ENCODE measurements at places on chromosomes 2 and 18.

DNA sequence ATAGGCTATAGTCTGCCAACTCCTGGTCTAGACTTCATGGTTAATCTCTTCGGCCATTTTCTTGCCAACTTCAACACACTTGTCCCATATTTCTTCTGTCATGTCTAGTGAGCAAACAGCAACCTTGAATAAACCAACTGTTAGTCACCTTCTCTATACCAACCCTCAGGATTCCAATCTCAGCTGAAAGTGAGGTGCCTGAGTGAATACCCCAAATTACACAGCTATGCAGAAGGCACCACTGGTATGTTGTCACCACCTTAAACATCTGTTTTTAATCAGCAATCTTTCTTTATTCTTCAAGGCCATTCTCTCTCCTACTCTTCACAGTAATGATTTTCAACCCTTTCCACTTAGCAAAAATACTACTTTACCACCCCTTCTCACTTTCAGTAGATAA, 39.3 kb downstream of the THOC1 start:
- DNase-seq: no peak

DNA sequence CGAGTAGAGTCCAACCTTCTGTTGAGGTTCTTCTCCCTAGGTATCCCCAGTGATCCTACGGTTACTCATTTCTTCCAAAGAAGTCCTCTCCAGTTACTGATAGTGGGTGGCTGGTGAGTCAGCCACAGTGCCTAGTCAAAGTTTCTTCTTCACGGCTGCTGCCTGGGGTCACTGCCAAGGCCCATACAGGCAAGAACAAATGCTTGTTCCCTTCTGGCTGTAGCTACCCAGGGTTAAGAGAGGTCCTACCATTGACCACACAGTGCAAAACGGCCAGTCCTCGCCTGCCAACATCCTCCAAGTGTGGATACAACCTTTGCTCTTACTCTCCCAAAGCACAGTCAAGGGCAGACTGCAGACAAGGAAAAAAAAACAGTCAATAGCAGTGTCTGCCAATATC, 2.9 kb upstream of the PTPN4 start:
- DNase-seq: peak; percentile 41

DNA sequence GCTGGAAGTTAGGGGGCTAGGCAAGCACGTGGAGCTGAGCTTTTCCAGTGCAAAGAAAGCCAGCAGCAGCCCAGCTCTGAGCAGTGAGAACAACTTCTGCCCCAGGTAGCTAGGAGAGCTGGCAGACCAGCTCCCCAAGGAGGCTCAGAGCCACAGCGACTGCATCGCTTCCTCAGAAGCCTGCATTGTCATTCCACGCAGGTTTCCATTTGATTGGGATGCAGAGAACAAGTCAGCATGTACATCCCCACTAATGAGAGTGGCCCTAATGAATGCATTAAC, 45.1 kb downstream of the C1QL2 start:
- DNase-seq: no peak

GRCh38 chr18:12652861-12653401, 5.0 kb downstream of the SPIRE1 start:
- no peak for DNase-seq

DNA sequence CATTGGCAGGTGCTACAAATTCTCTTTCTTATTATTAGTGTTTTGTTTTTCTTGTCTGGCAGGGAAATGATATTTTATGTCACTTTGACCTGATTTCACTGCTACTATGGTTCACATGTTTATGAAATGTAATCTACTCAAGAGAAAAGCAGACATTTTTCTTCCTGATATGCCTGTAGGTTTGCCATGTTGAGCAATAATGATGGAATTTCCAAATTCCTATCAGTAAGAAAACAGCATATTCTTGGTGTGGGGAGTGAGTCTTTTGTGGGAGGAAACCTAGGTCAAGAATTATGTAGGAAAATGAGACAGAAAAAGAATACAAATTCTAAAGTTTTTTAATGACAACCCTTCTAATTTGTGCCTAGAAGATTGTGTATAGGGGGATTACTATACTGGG, 356.4 kb downstream of the SLC4A3 start:
- DNase-seq: no peak

DNA sequence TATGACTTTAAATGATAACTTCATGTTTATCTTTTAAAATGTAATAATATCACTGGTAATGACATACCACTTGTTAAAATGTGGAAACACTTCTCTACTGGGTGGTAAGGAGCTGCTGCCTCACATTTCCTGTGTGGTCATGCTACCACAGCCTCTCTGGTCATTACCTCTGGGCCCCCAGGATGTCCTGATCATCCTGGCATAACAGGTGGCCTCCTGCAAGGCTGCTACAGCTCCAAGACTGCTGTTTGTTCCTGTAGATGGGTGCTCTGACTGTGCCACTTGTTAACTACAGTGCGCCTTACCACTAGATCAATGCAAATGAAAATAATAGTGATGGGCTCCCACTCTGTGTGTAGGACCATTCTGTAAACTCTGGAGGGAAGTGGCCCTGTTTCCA, 500.2 kb upstream of the SPRED2 start:
- no peak for DNase-seq

GRCh38 chr2:227462972-227463931, 8.7 kb upstream of the AGFG1 start:
- DNase-seq: no peak

- DNase-seq: no peak
These were observed 32.2 kb downstream of the ZAP70 start for GRCh38 chr2:97745474-97746174.

GRCh38 chr2:85131116-85131515, 2.1 kb upstream of the TCF7L1 start:
- DNase-seq: no peak

DNA sequence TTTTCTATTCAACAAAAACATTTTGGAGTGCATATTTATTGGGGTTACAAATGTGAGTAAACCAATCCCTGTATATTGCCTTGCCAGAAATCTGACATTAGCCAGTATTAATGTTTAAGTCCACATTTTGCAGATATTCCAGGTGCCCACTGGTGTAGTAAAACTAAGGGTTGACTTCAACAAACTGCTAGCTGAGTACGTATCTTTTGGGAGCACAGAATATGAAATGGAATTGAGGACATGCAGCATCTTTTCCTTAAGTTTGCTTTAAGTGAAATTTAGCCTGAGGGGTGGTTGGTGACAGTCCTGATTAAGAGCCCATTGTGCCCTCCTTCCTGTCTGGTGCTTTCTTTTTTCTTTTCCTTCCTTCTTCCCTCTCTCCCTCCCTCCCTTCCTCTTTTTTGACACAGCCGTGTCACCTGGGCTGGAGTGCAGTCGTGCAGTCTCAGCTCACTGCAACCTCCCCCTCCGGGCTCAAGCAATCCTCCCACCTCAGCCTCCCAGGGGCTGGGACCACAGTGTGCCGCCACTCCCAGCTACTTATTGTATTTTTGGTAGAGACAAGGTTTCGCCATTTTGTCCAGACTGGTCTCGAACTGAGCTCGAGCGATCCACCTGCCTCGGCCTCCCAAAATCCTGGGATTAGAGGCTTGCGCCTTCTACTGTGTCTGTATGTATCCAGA, 1.6 kb downstream of the NUP35 start:
- no peak for DNase-seq

DNA sequence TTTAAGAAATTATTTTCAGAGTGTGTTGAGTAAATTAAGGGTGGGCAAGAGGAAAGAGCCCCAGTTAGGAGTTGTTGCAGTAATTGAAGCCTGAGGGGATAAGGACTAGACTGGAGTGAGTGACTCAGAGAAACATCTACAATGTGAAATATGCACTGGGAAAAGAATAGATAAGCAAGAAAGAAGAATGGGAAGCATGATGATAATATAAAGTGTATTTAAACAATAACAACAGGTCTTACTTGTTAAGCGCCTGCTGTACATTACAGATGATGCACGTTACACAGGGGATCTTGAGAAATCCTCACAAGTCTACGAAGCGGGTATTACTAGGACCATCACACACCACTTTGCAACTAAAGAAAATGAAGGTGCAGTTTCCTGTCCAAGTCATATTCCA, 73.6 kb upstream of the STK17B start:
- no peak for DNase-seq

- no peak for DNase-seq
These were observed 128.7 kb downstream of the MEP1B start for GRCh38 chr18:32318581-32318980.

DNA sequence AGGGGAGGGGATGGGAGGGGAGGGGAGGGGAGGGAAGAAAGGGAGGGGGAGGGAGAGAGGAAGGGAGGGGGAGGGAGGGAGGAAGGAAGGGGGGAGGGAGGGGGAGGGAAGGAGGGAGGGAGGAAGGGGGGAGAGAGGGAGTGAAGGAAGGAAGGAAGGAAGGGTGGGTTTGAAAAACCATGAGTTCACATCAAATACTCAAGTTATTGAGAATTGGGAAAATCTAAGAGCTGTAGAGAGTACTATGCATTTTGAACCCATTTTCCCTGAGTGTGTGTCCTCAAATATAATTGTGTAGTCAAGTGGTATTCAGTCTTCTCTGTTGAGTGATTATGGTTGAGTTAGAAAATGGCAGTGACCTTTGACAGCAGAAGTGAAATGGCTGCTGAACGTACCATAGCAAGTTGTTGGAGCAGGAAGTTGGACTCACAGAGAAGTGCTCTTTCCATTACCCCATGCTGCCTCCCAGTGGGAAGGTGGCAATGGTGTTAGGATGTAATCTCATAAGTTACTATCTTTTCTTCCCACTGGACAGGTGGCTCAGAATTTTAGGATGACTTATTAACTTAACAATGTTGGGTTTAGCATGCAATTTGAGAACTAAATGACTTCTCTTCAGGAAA, 214.6 kb downstream of the SETBP1 start:
- DNase-seq: no peak

DNA sequence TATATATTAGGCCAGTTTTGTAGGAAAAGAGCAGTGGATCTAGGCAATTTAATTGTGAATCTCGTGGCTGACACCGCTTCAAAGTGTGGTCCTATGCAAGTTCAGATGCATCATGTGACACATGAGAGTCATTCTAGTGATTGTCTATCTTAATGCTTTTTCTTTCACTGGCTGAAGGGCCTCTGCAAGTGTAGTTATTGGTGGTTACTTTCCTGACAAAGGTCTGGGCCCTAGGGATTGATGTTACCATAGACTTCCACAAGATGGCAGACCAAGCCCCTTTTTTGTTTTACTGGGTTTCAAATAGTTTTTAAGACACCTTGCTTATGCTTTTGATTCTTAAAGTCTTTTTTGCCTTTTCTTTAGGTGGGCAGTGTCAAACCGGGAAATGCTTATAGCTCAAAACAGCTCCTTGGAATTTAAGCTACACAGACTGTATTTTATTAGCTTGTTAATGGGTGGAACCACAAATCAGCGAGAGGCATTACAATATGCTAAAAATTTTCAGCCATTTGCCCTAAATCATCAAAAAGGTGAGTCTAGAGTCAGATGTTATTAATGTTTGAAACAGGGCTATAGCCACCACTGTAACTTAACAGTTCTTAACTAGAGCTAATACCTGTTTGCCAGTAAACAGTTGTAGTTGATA, 25.9 kb downstream of the CD8A start:
- no peak for DNase-seq

- peak; percentile 14 for DNase-seq
These were observed 2.4 kb downstream of the MYL12B start for GRCh38 chr18:3264362-3264761.

DNA sequence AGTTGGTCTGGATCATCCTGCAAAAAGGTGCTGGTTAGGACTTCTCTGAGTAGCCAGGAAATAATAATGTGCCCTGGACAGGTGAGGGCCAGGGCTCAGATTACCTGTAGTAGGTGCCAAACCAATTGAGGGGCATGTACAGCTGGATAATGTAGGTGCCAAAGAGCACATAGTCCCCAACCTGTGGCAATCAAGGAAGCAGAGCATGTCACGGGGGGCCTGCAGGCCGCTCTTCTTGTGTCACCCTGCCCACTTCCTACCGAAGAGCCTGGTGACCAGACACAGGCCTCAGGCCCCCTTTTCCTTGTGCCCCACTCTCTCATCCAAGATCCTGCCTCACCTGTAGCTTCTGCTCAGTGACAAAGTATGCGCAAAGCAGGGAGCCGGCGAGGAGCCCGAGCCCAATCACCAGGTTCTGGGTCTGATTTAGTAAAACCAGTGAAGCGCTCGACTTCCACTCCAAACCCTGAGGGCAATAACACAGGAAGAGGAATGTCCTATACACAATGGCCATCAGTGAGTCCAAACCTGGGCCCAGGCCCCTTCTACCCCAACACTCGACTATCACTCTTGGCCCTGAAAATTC, 5.2 kb downstream of the ABCB6 start:
- DNase-seq: no peak

DNA sequence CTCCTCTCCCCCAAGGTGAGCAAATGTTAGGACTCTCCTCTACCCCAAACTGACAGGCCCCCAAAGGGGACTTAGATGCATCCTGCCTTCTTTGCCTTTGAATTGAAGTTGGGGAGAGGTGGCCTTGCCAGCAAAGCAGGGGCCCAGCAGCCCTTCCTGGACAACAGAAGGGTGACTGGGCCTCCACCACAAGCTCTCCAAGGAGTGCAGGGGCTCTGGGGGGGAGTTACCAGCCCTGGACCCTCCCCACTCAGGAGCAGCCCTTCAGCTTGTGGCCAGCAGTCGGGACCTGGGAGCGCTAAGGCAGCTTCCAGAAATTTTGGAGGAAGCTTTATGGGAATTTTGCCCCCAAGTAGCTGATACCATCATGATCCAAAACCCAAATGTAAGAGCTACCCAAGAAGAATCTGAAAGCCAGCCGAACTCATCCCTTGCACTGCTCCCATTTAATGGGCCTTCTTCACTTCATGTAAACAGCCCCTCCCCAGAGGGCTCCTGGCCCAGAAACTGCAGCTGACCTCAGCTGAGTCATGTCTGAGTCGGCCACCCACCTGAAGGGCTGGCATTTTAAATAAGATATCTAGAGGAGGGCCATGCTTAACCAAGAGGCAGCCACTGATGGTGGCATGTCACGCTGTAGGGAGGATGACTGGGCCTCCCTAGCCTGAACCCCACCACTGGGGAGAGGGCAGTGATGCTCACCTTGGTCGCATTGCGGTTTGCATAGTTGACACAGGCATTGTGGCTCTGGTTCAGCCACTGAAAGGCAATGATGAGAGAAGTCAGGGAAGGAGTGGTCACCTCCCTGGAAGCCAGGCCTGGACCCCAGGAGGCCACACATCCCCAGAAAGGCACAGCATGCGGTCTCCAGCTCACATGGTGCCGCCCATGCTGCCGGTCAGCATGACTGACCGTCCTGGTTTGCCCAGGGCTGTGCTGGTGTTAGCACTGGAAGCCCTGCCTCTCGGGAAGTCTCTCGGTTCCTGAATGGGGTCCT, 71.5 kb downstream of the SFXN5 start:
- DNase-seq: no peak

DNA sequence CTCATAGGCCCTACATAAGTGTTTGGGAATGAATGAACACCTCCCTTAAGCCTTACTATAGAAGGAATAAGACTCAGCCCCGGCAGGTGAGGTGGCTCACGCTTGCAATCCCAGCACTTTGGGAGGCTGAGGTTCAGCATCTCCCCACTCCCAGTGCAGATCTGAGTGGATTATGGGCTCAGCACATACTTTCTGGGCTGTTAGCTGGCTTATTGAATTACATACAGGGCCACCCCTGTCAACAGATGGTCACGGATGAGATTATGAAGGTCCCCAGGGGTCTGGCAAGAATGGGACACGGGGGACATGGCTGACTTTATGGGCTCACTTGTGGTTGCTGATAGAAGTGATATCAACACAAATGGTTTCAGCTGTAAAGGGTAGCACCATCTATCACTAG, 322.3 kb downstream of the TSN start:
- DNase-seq: no peak

- DNase-seq: no peak
These were observed 126.6 kb downstream of the ZNF532 start for GRCh38 chr18:58991167-58991798.
